ENCODE measurements at places on chromosomes 7 and 10. TPM values are rescaled to one million over a fixed set of nuclear protein-coding genes. Genes with fewer than 3 reads are reported as not detected.

DNA sequence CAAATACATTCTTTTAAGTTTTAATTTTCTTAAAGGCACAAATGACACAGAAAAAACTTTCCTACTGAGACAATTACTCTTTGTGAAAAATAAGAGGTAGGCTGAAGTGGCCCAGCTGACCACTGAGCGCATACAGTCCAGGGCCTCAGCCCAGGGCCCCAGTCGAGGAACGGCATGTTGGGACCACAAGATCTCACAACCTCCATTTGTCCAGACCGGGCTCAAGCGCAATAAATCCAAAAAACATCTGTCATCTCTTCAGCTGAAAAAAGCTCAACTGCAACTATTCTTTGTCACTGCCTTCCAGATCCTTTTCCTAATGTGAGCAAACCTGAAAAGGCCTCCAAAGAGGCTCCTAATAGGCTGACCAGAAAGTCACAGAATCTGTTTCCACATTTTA lies 165.8 kb downstream of the SRPK2 start:
- DNase-seq: no peak
- H3K27me3 ChIP-seq: no peaks in the 10 kb centered on the region
- peaks cover 7% of the 10 kb centered on the region for H3K4me1 ChIP-seq
- H3K36me3 ChIP-seq: no peaks in the 10 kb centered on the region

DNA sequence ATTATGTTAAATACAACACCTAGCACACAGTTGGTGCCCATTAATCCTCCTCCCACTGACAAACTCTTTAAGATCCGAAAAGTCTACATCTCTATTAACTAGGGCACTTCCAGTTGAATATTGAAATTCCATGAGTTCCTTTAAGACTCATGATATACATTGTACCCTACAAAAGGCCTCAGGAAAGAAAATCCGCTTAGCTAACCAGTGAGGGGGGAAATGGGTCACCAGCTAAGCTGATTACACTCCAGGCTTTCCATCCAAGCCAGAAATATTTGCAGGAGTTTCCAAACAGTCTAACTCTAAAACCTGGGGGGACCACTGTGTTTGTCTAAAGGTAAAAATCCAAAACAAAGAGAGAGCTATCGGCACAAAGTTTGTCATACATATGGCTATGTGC lies 1.3 kb upstream of the LRIT2 start:
- H3K4me1 ChIP-seq: no peaks in the 10 kb centered on the region
- no peaks in the 10 kb centered on the region for H3K36me3 ChIP-seq
- H3K4me3 ChIP-seq: no peak overlapping the region

DNA sequence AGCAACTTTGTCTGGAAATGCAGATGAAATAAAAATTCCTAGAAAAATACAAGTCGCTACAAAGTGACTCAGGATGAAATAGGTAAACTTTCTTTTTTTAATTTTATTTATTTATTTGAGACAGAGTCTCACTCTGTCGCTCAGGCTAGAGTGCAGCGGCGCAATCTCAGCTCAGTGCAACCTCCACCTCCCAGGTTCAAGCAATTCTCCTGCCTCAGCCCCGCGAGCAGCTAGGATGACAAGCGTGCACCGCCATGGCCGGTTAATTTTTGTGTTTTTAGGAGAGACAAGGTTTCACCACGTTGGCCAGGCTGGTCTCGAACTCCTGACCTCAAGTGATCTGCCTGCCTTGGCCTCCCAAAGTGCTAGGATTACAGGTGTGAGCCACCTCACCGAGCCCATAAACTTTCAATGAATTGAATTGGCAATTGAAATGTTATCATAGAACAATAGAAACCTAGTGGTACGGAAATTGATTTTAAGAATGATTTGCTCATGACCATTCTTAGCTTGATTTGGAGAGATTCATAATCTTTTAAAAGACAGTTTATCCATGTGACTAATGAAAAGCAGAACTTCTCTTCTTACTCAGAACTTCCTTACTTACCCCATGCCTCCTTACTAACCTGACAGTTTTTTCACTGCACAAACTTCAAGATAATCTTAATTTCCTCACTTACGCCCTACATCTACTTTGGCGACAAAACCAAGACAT lies 161.7 kb downstream of the FAM107B start:
- no peak for DNase-seq
- H3K36me3 ChIP-seq: no peaks in the 10 kb centered on the region
- no peaks in the 10 kb centered on the region for H3K27me3 ChIP-seq
- H3K4me3 ChIP-seq: no peak overlapping the region
- H3K27ac ChIP-seq: peak overlapping the region; percentile 72

GRCh38 chr7:28166982-28167715 lies 13.4 kb downstream of the JAZF1 start:
- no peaks in the 10 kb centered on the region for H3K27me3 ChIP-seq
- no peak overlapping the region for H3K27ac ChIP-seq
- no peak for DNase-seq
- H3K4me3 ChIP-seq: no peak overlapping the region

DNA sequence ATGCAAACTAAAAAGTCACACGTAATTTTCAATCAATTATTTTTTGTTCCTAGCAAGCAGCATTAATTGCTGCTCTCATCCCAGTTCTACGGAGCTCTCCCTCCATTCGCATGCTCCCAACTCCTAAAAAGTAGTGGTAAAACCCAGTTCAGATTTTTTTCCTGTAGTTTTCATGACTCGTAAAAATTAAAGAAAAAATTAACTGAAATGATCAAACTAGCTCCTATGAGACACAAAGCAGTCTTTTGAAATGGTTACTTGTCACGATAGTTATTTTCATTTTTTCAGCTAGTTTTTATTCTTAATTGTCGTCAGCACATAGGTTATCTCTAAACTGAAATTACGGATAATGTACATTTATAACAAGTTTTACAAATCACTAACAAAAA lies 1.8 kb downstream of the HNRNPA2B1 start:
- H3K27me3 ChIP-seq: no peaks in the 10 kb centered on the region
- H3K4me1 ChIP-seq: peaks cover 29% of the 10 kb centered on the region
- DNase-seq: no peak

GRCh38 chr7:112061051-112061450 lies 145.1 kb downstream of the DOCK4 start:
- no peaks in the 10 kb centered on the region for H3K4me1 ChIP-seq
- no peaks in the 10 kb centered on the region for H3K36me3 ChIP-seq
- no peak overlapping the region for H3K27ac ChIP-seq
- no peak for DNase-seq

The SVIL gene
- 42.2 TPM for polyA plus RNA-seq

The PRSS37 gene
- polyA plus RNA-seq: 0.34 TPM

GRCh38 chr7:67435894-67436535 lies 439.4 kb downstream of the TYW1 start:
- H3K27ac ChIP-seq: no peak overlapping the region
- H3K36me3 ChIP-seq: no peaks in the 10 kb centered on the region
- peaks cover 2% of the 10 kb centered on the region for H3K27me3 ChIP-seq
- no peak for DNase-seq
- H3K4me3 ChIP-seq: no peak overlapping the region

The CCL24 gene
- polyA plus RNA-seq: 32.1 TPM

- H3K27me3 ChIP-seq: no peaks in the 10 kb centered on the region
- no peaks in the 10 kb centered on the region for H3K4me1 ChIP-seq
- DNase-seq: no peak
Measured at GRCh38 chr10:22159180-22159579, 58.6 kb downstream of the EBLN1 start.

- no peak overlapping the region for H3K27ac ChIP-seq
- H3K4me1 ChIP-seq: no peaks in the 10 kb centered on the region
- no peaks in the 10 kb centered on the region for H3K27me3 ChIP-seq
Measured at GRCh38 chr7:17233603-17234002, 64.8 kb upstream of the AHR start.

The SSC4D gene
- polyA plus RNA-seq: 1.2 TPM

DNA sequence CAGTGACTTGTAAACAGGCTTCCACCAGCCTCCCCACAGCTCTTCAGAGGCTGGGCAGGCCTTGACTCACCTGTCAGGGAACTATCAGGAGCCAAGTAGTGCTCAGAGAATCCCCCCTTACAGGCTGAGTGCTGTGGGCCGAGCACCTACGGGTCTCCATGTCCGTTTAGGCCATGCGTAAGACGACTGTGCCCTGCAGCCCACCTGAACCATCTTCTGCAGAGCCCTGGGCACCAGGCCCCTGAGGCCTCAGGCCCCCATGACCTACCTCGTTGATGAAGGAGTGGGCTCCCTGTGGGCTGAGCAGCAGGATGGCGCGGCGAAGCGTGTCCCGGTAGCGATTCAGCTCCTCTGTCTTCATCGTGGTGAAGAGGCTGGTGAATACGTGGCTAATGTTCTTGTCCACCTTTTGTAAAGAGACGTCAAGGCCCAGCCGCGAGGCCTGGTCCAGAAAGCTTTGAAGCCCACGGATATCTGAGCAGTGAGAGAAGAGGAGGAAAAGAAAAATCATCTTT lies 228.0 kb downstream of the GRID1 start:
- H3K27me3 ChIP-seq: no peaks in the 10 kb centered on the region
- no peaks in the 10 kb centered on the region for H3K36me3 ChIP-seq
- no peak overlapping the region for H3K27ac ChIP-seq
- H3K4me1 ChIP-seq: no peaks in the 10 kb centered on the region
- no peak overlapping the region for H3K4me3 ChIP-seq

- no peak overlapping the region for H3K4me3 ChIP-seq
- no peaks in the 10 kb centered on the region for H3K27me3 ChIP-seq
- no peaks in the 10 kb centered on the region for H3K36me3 ChIP-seq
- H3K27ac ChIP-seq: no peak overlapping the region
Measured at GRCh38 chr10:5497948-5498730, 1.2 kb downstream of the CALML5 start.

GRCh38 chr10:1536341-1536740 lies 201.0 kb downstream of the ADARB2 start:
- no peaks in the 10 kb centered on the region for H3K36me3 ChIP-seq
- H3K27ac ChIP-seq: no peak overlapping the region
- H3K27me3 ChIP-seq: no peaks in the 10 kb centered on the region
- H3K4me1 ChIP-seq: no peaks in the 10 kb centered on the region

The LRIT1 gene
- not detected for polyA plus RNA-seq

The SLC13A1 gene
- polyA plus RNA-seq: 1.7 TPM

- no peaks in the 10 kb centered on the region for H3K36me3 ChIP-seq
- H3K27ac ChIP-seq: no peak overlapping the region
- H3K4me1 ChIP-seq: no peaks in the 10 kb centered on the region
- H3K4me3 ChIP-seq: no peak overlapping the region
- no peak for DNase-seq
- no peaks in the 10 kb centered on the region for H3K27me3 ChIP-seq
Measured at GRCh38 chr7:115721293-115722217, 309.0 kb downstream of the TFEC start.

DNA sequence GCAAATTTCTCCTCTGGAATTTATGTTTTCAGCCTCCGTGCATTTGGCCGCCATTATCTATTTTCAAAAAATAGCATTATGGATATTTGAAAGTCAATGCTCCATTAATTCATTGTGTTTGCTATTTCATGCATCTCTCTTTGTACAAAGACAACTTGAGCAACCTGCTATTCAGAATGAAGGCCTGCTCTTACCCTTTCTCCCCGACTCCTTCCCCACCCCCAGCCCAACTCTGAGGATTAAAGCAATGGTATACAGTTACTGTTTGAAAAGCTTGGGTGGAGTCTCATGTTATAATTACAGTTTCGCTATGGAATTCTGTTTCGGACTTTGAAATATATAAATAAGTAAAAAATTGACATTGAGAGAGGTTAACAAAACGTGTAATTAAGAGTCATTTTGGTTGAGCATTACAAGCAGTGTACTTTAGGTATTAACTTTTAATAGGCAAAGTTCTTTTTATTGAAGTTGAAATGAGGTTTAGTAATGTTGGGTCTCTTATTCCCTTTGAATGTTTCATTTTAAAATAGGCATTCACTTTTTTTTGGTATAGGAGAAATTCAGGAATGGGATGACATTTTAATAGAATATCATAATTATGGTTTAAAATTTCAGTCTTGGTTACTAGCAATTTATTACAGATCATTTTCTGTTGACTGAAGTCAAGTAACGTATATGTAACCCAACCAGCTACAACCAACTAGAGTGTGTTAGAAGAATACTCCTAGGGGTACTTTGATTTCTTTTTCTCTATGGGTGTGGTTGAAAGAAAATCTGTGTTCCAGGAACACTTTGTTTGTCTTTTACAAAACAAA lies 93.1 kb downstream of the ARID5B start:
- H3K27ac ChIP-seq: peak overlapping the region; percentile 81
- no peak for DNase-seq
- no peak overlapping the region for H3K4me3 ChIP-seq
- peaks cover 6% of the 10 kb centered on the region for H3K36me3 ChIP-seq

DNA sequence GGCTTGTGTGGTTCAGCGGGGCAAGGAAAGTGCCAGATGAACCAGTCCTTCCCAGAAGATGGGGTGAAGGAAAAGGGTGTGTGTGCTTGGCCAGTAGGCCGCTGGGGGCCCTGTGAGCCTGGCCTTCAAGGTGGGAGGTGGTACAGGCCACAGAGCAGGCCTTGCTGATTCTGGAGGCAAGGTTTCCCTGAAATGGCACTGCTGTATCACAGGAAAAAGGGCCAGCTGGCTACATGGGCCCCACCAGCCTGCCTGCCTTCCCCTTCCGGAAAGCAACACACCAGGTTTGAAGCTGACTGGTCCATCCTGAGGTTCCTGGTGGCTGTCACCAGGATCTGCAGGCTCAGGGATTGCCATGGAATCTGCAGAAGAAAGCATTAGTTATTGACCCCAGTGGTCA lies 12.5 kb downstream of the MMRN2 start:
- no peak for DNase-seq
- H3K27me3 ChIP-seq: peaks cover 27% of the 10 kb centered on the region
- peaks cover 3% of the 10 kb centered on the region for H3K4me1 ChIP-seq
- H3K36me3 ChIP-seq: no peaks in the 10 kb centered on the region
- H3K4me3 ChIP-seq: no peak overlapping the region

The PRRT4 gene
- polyA plus RNA-seq: 0.73 TPM

DNA sequence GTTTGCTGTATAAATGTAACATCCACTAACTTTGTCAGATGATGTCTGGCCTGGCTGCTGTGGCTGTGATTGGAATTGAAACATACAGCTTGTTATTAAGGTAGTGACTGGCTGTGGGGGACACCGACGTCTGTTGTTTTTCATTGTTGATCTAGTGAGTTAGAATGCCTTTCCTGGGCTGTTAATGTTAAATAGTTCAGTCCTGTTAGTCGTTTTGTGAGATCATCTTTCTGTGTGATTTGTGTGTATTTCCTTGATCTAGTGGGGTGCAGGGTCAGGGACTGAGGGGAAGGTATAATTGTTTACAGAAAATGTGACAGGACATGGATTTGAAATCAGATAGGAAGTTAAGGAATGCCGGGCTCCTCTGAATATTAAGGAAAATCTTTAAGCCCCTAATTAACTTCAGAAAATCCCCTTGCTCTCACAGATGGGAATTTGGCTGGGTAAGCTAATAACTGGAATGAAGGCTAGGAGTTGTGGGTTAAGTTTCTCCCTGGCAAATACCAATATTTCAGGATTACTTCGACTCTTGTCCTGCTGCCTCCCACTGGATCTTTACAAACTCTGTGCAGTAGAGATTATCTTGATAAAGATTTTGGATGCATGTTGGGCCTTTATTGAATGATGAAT lies 163.1 kb downstream of the AUTS2 start:
- H3K4me3 ChIP-seq: no peak overlapping the region
- peaks cover 4% of the 10 kb centered on the region for H3K4me1 ChIP-seq
- no peak overlapping the region for H3K27ac ChIP-seq
- no peaks in the 10 kb centered on the region for H3K36me3 ChIP-seq

The ANKRD30A gene
- 0.01 TPM for polyA plus RNA-seq

Data from large intestine (tissue), 12 donors.